ENCODE measurements at places on chromosomes 13 and 19. TPM values are rescaled to one million over a fixed set of nuclear protein-coding genes. Genes with fewer than 3 reads are reported as not detected.

- no peak for DNase-seq
- no peak overlapping the region for H3K27ac ChIP-seq
- H3K27me3 ChIP-seq, result no peaks in the 10 kb centered on the region
- no peaks in the 10 kb centered on the region for H3K36me3 ChIP-seq
- H3K4me3 ChIP-seq, result no peak overlapping the region
- no peaks in the 10 kb centered on the region for H3K4me1 ChIP-seq
Observed at GRCh38 chr19:43690890-43691289, 20.9 kb upstream of the PLAUR start.

- no peaks in the 10 kb centered on the region for H3K36me3 ChIP-seq
- H3K4me3 ChIP-seq, result no peak overlapping the region
- no peak overlapping the region for H3K27ac ChIP-seq
- H3K27me3 ChIP-seq, result no peaks in the 10 kb centered on the region
- no peaks in the 10 kb centered on the region for H3K4me1 ChIP-seq
Observed at GRCh38 chr13:91145571-91146205, 201.8 kb upstream of the MIR17HG start.

- H3K27me3 ChIP-seq, result no peaks in the 10 kb centered on the region
- H3K4me1 ChIP-seq, result peaks cover 26% of the 10 kb centered on the region
- no peak for DNase-seq
- H3K27ac ChIP-seq, result no peak overlapping the region
Observed at GRCh38 chr19:19871932-19872331, 6.2 kb downstream of the ZNF253 start.

- peak; percentile 62 for DNase-seq
- H3K4me1 ChIP-seq, result peaks cover 45% of the 10 kb centered on the region
- no peaks in the 10 kb centered on the region for H3K36me3 ChIP-seq
- no peak overlapping the region for H3K27ac ChIP-seq
- no peaks in the 10 kb centered on the region for H3K27me3 ChIP-seq
Observed at GRCh38 chr19:51807111-51807701, 12.2 kb downstream of the FPR3 start.

GRCh38 chr19:28887920-28888618 is 324.9 kb downstream of the UQCRFS1 start:
- H3K4me1 ChIP-seq, result no peaks in the 10 kb centered on the region
- H3K36me3 ChIP-seq, result no peaks in the 10 kb centered on the region
- no peak overlapping the region for H3K4me3 ChIP-seq
- peak; percentile 58 for DNase-seq
- no peak overlapping the region for H3K27ac ChIP-seq
- H3K27me3 ChIP-seq, result peaks cover 7% of the 10 kb centered on the region

GRCh38 chr13:38045278-38046048 is 175.9 kb upstream of the TRPC4 start:
- DNase-seq, result no peak
- no peak overlapping the region for H3K4me3 ChIP-seq
- H3K27me3 ChIP-seq, result no peaks in the 10 kb centered on the region
- no peaks in the 10 kb centered on the region for H3K36me3 ChIP-seq
- H3K4me1 ChIP-seq, result no peaks in the 10 kb centered on the region

GRCh38 chr19:13420780-13421179 is 85.5 kb downstream of the CACNA1A start:
- DNase-seq, result no peak
- no peaks in the 10 kb centered on the region for H3K36me3 ChIP-seq
- no peak overlapping the region for H3K27ac ChIP-seq
- no peak overlapping the region for H3K4me3 ChIP-seq
- H3K27me3 ChIP-seq, result no peaks in the 10 kb centered on the region

- peaks cover 12% of the 10 kb centered on the region for H3K4me1 ChIP-seq
- no peak overlapping the region for H3K4me3 ChIP-seq
- H3K27me3 ChIP-seq, result no peaks in the 10 kb centered on the region
- DNase-seq, result no peak
- no peak overlapping the region for H3K27ac ChIP-seq
Observed at GRCh38 chr13:100131863-100132574, 43.1 kb downstream of the PCCA start.

DNA sequence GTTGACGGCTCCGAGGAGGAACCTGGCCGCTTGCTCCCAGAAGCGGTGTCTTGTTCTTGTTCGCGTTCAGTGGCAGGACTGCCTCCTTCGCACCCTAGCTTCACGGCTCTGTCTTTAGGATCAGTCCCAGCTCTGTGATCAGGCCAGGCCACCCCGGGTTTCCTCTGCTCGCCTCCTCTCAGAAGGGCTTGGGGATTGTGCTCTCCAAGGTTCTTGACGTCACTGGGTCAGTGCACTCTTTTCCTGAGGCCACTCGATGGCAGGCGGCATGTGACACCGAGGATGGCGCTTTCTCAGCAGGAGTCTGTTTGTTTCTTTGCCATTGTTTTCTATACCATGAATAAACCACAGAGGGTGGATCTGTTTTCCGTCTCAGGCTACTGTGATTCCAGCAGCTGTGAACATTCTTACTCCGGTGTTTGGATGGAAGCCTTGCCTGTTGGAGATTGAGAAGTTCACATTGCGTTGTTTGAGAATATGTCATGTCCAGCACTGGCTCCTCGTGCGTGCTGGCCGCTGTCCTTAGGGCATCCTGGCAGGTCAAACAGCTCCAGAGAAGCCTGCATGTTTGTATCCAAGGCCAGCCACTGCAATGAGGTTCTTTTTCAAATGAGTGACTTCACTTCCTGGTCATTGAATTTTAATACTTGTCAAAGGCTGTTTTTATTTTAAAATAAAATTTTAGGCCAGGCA is 44.5 kb downstream of the SLC7A9 start:
- H3K27ac ChIP-seq, result no peak overlapping the region
- no peaks in the 10 kb centered on the region for H3K4me1 ChIP-seq
- no peak for DNase-seq
- no peak overlapping the region for H3K4me3 ChIP-seq
- H3K36me3 ChIP-seq, result no peaks in the 10 kb centered on the region

GRCh38 chr13:38636761-38637160 is 50.1 kb upstream of the FREM2 start:
- no peaks in the 10 kb centered on the region for H3K36me3 ChIP-seq
- H3K27ac ChIP-seq, result no peak overlapping the region
- no peaks in the 10 kb centered on the region for H3K4me1 ChIP-seq
- H3K4me3 ChIP-seq, result no peak overlapping the region
- H3K27me3 ChIP-seq, result no peaks in the 10 kb centered on the region

DNA sequence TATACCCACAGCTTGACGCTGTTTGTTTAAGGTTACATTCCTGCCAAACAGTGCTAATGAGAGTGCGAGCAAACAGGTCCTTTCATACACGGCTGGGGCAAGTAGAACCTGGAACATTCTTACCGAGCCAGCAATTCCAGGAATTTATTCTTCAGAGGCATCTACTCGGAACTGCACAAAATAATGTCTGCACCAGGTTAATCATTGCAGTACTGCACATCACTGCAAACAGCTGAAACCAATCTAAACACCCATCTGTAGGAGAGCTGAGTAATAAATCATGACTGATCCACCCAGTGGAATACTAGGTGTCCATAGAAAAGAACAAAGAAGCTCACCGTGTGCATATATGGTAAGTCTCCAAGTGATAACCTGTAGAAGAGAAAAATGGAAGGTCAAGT is 1.2 kb upstream of the ZNF579 start:
- H3K36me3 ChIP-seq, result peaks cover 20% of the 10 kb centered on the region
- no peak for DNase-seq
- peak overlapping the region; percentile 89 for H3K4me3 ChIP-seq
- H3K27ac ChIP-seq, result peak overlapping the region; percentile 91
- peaks cover 34% of the 10 kb centered on the region for H3K4me1 ChIP-seq
- no peaks in the 10 kb centered on the region for H3K27me3 ChIP-seq

- H3K4me1 ChIP-seq, result peaks cover 77% of the 10 kb centered on the region
- H3K27me3 ChIP-seq, result no peaks in the 10 kb centered on the region
- peak overlapping the region; percentile 56 for H3K27ac ChIP-seq
- H3K4me3 ChIP-seq, result no peak overlapping the region
Observed at GRCh38 chr13:97257228-97257755, 35.2 kb downstream of the MBNL2 start.

DNA sequence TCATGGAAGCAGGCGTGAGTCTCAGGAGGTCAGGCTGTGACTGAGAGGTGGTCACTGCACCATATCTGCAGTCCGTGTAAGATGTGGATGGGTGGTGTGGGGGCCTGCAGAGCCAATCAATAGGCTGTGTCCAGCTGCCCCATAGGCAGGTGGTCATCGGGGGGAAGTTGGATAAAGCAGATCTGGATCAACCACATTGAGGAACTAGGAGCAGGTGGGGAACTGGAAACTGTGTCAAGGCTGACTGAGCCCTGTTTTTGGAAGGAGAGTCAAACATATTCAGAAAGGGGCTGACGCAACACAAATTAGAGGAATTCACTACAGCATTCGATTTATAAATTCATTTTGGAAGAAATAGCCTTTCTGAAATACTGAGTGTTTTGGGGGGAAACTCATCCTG is 15.0 kb downstream of the CLEC4M start:
- H3K36me3 ChIP-seq, result no peaks in the 10 kb centered on the region
- H3K4me1 ChIP-seq, result no peaks in the 10 kb centered on the region
- no peaks in the 10 kb centered on the region for H3K27me3 ChIP-seq
- no peak overlapping the region for H3K27ac ChIP-seq
- no peak for DNase-seq

DNA sequence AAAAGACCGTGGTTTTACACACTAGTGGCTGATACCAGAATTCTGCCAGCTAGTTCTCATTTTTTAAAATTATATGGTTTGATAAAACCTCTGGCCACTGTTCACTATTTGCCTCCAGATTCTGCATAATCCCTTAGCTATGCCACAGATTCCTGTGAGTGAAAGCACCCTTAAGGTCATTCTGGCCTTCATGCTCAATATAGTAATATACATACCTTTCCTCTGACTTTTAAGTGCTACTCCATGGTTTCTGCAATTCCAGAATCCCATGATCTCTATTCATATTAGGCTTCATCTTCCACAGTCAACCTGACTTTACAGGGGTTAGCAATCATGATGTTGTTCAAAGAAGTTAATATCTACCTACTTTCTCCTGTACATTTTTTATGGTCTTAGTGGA is 274.1 kb upstream of the EDNRB start:
- no peaks in the 10 kb centered on the region for H3K27me3 ChIP-seq
- no peak for DNase-seq
- no peaks in the 10 kb centered on the region for H3K36me3 ChIP-seq
- H3K4me1 ChIP-seq, result no peaks in the 10 kb centered on the region
- no peak overlapping the region for H3K27ac ChIP-seq

ZIC2 gene
- not detected for total RNA-seq

ZNF586 gene
- 21.8 TPM for total RNA-seq

SHANK1 gene
- 0.71 TPM for total RNA-seq

PNMA8A gene
- 1.5 TPM for total RNA-seq

SLC25A23 gene
- 44.9 TPM for total RNA-seq

ZNF229 gene
- 2.8 TPM for total RNA-seq

TMC4 gene
- total RNA-seq, result 57.6 TPM

ZNF17 gene
- total RNA-seq, result 12.6 TPM

ZNF580 gene
- total RNA-seq, result 35.2 TPM

ERVK3-1 gene
- total RNA-seq, result 31.6 TPM

SCEL gene
- 54.8 TPM for total RNA-seq

SIGLEC10 gene
- total RNA-seq, result 17.4 TPM
